Astrocyte (in vitro differentiated cells and primary cell): ENCODE measurements at places on chromosomes 16 and 17. TPM values are rescaled to one million over a fixed set of nuclear protein-coding genes. Genes with fewer than 3 reads are reported as not detected.

DNA sequence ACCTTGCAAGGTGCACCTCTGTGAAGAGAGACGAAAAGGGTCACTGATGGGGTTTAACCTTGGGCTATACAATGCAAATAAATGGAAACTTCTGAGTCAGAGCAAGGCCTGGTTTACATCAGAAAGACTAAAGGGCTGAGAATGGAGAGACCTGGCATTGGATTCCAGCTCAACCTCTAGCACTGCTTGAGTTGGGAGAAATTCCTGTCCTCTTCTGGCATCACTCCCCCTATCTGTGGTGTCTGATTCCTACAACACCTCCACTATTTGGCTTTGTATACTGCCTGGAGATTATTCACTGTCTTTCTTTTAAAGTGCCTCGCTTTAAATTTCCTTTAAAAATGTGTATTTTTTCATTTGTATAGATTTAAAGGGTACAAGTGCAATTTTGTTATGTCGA, 68.8 kb downstream of the GPR139 start:
- no peaks in the 10 kb centered on the region for H3K27me3 ChIP-seq
- no peaks in the 10 kb centered on the region for H3K4me1 ChIP-seq
- H3K36me3 ChIP-seq, result no peaks in the 10 kb centered on the region
- no peak for DNase-seq
- no peak overlapping the region for H3K27ac ChIP-seq

Gene CDYL2
- total RNA-seq, result 20.9 and 26.5 TPM in 2 replicates

Gene MT3
- not detected in 2 replicates for total RNA-seq

DNA sequence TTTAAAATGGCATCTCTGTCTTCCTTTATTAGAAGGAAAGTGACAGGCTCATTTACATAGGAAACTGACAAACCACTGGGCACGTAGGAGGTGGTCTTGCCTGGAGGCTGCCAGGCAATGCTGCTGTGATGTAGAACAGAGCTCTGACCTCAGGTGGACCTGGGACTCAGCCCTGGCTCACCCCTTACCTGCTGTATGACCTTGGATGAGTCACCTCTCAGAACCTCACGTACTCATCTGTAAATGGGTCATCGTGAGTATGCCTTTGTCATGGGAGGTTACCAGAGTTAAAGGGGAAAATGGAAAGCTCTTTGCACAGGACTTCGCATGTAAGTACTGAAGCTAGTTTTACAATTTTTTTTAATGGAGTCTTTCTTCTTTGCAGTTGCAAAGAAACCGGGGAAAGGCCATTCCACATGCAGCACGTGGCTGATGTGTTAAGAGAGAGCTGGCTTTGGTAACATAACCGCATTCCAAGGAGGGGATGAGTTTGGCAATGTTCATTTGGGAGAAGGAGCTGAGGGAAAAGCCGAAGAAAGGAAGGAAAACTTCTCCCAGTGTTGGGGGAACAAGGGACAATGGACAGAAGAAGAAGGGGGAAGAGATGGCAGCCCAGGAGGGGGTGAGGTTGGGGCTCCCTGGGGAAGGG, 37.4 kb upstream of the LONP2 start:
- H3K4me1 ChIP-seq, result no peaks in the 10 kb centered on the region
- DNase-seq, result no peak
- peaks cover 5% of the 10 kb centered on the region for H3K27me3 ChIP-seq

DNA sequence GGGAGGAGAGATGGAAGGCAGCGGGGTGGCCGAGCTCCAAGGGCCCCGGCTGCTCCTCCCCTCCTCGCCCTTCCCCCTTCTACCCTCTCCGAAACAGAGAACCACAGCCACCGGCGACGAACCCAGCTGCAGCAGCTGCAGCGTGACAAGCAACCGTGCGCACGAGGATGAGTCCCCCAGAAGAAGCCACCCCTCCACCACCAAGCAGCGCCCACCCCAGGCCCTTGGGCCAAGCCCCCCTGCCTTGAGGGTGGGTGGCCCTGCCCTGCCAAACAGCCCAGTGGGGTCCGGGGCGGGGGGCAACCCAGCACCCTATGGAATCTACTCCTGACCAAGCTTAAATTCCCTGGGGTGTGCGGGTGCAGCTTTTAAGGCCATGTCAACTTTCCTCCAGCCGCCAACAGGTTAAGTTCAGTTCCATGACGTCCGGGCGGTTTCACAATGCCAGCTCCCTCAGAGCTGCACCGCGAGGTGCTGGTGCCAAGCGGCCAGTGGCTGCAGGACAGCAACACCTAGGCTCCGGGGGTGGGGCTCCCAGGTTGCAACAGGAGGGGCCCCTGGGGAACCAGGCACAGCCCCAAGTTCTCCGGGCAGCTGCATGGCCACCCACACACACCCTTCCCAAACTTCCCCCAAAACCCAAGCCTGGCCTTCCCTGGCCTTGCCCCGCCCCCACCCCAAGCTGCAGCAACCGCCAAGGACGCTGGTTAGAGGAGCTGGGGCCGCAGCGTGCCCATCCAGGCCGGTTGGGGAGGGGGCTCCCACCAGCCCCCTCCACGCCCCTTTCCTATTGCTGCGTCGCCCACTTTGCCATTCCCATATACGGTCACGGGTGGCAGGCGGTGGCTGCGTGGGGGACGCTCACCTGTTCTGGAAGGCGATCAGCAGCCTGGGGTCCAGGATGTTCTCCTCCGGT, 2.0 kb downstream of the CBX4 start:
- peak overlapping the region; percentile 92 for H3K4me3 ChIP-seq
- peaks cover 16% of the 10 kb centered on the region for H3K27me3 ChIP-seq
- H3K27ac ChIP-seq, result no peak overlapping the region
- DNase-seq, result peak; percentile 53
- peaks cover 31% of the 10 kb centered on the region for H3K4me1 ChIP-seq

DNA sequence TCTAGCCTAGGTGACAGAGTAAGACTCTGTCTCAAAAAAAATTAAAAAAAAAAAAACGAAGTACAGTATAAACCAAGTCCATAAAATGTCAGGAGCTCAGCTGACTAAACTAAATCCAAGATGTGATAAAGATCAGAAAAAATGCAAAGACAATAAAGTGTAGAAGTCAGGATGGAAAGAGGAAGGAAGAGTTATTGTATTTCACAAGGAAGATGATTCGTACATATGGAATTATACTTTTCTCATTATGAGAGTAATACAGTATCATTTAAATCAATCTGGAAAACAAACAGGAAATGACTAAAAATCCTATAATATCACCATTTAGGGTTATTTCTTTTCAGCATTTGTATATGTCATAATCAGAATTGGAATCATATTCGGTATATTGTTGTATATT, 11.4 kb upstream of the APOH start:
- H3K27me3 ChIP-seq, result no peaks in the 10 kb centered on the region
- no peaks in the 10 kb centered on the region for H3K36me3 ChIP-seq
- H3K27ac ChIP-seq, result no peak overlapping the region

DNA sequence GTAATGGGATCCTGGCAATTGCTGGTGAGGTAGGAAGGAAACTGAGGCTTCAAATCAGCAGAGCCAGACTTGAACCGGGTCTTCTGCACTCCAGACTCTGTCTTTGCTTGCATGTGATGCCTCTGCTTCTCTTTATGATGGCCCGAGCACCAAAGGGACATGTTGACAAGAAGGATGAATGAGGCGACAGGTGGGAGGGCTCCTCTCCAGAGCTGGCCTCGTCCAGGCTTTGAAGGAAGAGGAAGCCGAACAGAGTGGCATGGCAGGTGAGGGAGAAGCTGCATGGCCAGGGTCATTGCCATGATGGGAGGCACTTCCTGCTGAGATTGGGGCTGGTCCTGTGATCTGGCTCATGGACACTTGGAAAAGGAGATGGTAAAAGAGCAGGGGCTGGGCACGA, 40.8 kb downstream of the AKAP1 start:
- no peak overlapping the region for H3K27ac ChIP-seq
- DNase-seq, result no peak
- no peak overlapping the region for H3K4me3 ChIP-seq
- H3K4me1 ChIP-seq, result no peaks in the 10 kb centered on the region

DNA sequence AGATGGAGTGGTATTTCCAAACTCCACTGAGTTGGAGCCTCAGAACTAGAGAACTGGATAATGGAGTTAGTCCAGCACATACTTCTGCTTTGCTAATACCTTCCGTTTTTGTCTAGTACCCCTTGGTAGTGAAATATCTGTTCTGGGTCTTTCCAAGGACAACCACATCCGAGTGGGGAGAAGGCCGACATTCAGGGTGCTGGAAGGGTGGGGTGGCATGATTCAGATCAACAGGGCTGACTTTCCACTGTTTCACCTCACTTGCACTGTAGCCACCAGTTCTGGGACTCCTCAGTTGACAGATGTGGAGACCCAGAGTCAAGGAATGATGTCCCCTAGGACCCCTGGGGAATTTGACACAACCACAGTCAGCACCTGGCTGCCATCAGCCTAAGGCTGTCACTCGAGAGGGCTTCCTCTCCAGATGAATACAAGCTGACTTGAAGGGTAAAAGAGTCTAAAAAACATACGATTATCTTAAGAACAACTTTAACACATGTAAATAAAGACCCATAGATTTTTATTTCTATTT, 84.8 kb upstream of the HNF1B start:
- H3K27ac ChIP-seq, result no peak overlapping the region
- H3K4me1 ChIP-seq, result peaks cover 16% of the 10 kb centered on the region
- DNase-seq, result no peak
- no peak overlapping the region for H3K4me3 ChIP-seq
- no peaks in the 10 kb centered on the region for H3K36me3 ChIP-seq

DNA sequence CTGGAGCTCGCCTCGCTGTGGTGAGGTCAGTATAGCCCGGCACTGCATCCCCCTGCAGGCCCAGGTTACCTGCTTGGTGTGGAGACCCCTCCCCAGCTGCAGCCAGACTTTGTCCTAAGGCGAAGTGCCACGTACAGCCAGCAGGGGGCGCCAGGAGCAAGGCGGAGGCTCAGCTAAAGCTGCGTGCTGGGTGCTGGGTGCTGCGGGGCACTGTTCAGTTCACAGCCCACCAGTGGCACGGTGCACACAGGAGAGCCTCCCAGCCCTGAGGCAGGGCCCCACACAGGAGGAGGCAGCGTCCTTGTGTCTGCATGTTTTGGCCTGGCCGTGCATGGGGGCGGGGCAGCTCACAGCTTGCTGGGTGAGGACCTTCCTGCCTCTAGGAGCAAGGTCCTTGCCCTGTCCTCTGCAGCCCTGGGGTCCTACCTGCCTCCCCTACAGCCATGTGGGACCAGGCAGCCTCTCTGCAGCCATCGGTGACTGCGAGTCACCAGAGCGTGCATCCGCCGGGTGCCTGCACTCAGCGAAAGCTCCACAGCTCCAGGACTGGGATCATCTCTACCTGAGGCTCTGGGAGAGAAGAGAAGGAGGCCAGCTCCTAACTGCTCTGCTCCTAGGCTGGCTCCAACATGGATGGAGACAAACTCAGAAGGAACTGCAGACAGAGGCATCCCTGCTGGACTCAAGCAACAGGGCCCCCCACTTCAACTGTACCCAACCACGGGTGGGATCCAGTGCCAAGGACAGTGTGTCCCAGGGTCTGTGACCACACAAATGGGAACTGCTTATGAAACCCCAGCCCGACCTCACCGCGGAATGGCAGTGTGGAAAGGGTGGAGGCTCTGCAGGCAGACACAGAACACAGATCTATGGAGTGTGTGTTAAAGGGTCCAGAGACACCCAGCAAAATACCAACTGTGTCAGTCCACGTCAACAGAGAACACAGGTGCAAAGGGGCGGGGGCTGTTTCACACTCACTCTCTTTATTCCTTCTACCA, 19.0 kb downstream of the SLC7A5 start:
- peaks cover 45% of the 10 kb centered on the region for H3K4me1 ChIP-seq
- no peak overlapping the region for H3K27ac ChIP-seq
- no peak overlapping the region for H3K4me3 ChIP-seq
- no peaks in the 10 kb centered on the region for H3K27me3 ChIP-seq
- DNase-seq, result no peak

Gene MIEF2
- 11.6 and 14.1 TPM in 2 replicates for total RNA-seq

GRCh38 chr16:83270061-83270460, 537.7 kb upstream of the HSBP1 start:
- H3K4me1 ChIP-seq, result no peaks in the 10 kb centered on the region
- no peak overlapping the region for H3K27ac ChIP-seq
- no peaks in the 10 kb centered on the region for H3K27me3 ChIP-seq

DNA sequence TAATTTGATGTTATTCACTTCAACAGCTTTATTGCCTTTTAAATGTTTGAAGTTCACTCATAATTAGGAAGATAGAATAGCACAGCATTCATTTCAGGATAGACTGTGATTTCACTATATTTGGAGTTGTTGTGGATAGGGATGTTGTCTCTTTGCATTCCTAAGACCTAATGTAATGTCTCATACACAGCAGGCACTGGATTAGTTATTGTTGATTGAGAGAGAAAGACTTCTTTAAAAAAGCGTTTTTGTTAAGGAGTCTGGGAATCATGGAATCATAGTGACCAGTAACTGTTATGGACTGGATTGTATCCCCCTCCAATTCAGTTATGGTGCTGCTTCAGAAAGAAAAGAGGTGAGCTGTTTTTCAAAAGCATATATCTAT, 122.0 kb downstream of the USP22 start:
- no peaks in the 10 kb centered on the region for H3K36me3 ChIP-seq
- H3K27me3 ChIP-seq, result no peaks in the 10 kb centered on the region
- H3K27ac ChIP-seq, result peak overlapping the region; percentile 88
- DNase-seq, result peak; percentile 69
- peaks cover 30% of the 10 kb centered on the region for H3K4me1 ChIP-seq
- peak overlapping the region; percentile 27 for H3K4me3 ChIP-seq

- H3K4me1 ChIP-seq, result no peaks in the 10 kb centered on the region
- no peak overlapping the region for H3K27ac ChIP-seq
- no peak overlapping the region for H3K4me3 ChIP-seq
- DNase-seq, result no peak
- peaks cover 29% of the 10 kb centered on the region for H3K27me3 ChIP-seq
- H3K36me3 ChIP-seq, result no peaks in the 10 kb centered on the region
Observed at GRCh38 chr17:56723421-56723820, 110.3 kb downstream of the C17orf67 start.

DNA sequence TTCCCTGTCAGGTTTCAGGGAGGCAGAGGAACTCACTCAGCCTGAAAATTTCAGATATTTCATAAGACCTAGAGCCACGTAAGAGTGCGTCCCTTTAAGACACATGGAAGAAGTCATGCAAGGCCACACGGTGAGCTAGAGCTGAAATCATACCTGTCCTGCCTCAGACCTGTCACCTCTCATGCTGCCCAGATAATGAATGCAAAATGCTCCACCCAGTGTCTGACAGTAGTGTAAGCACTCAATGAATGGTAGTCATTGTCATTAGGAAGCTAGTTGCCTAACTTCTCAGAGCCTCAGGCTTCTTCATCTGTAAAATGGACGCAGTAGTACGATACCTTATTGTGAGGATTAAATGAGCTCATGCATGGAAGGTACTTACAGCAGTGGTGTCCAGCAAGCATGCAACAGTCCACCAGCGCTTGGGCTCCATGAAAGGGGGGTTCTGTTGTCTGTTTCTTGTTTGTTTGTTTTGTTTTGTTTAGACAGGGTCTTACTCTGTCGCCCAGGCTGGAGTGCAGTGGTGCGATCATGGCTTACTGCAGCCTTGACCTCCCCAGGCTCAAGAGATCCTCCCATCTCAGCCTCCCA, 60.7 kb downstream of the WSB1 start:
- no peaks in the 10 kb centered on the region for H3K36me3 ChIP-seq
- H3K27me3 ChIP-seq, result no peaks in the 10 kb centered on the region
- H3K4me1 ChIP-seq, result peaks cover 19% of the 10 kb centered on the region
- H3K27ac ChIP-seq, result no peak overlapping the region
